ENCODE measurements at places on chromosomes 16 and 17.

DNA sequence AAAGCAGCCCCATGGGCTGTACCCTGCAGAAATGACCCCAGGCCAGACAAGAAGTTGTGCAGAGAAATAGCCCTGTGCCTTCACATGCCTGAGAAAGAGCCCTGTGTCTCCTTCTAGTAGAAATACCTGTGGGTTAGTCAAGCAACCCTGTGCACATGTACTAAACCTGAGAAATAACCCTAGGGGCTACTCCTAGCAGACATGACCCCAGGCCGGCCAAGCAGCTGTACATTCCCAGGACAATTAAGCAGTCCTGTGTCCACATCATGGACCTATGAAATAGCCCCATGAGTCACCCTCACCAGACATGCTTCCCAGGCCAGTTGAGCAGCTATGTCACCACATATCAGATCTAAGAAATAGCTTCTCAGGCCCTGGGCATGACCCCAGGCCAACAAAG lies 519.7 kb upstream of the CA10 start:
- DNase-seq: no peak

GRCh38 chr17:70716551-70716950 lies 547.2 kb downstream of the KCNJ2 start:
- DNase-seq: no peak

DNA sequence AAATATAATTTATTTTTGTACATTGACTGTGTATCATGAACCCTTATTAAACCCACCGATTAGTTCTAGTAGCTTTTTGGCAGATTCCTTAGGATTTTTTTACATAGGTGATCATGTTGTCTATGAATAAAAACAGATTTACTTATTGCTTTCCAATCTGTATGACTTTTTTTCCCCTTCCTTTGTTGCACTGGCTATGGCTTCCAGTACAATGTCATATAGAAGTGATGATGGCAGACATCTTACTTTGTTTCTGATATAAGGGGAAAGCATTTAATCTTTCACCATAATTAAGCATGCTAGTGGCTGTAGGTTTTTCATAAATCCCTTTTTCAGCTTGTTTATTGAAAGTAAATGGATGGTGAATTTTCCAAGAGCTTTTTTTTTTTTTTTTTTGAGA lies 28.9 kb upstream of the NACA2 start:
- DNase-seq: no peak

DNA sequence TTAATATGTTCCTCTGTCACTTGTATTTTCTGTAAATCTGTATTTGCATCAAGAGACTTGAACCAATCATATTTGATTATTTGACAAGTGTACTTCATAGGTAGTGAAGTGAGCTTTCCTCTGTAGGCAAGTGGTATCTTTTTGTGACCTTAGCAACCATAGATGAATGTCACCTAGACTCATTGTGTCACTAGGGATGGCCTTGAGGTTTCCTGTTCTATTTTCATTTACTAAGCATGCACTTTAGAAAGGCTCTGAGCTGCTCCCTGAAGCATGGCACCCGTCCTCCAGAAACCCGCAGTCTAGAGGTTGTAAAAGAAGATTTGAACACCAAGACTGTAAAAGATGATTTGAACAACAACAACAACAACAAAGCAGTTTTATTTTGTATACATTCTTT lies 151.7 kb downstream of the PRKCB start:
- DNase-seq: no peak

GRCh38 chr17:74190154-74190553 lies 13.3 kb upstream of the RPL38 start:
- no peak for DNase-seq

- DNase-seq: no peak
These were observed 42.1 kb downstream of the CYB5B start for GRCh38 chr16:69466547-69466946.

GRCh38 chr16:72673118-72673517 lies 374.8 kb downstream of the ZFHX3 start:
- DNase-seq: no peak

GRCh38 chr16:11992008-11992584 lies 15.6 kb downstream of the SNX29 start:
- DNase-seq: no peak

GRCh38 chr17:33291248-33292200 lies 1.6 kb downstream of the ASIC2 start:
- no peak for DNase-seq

DNA sequence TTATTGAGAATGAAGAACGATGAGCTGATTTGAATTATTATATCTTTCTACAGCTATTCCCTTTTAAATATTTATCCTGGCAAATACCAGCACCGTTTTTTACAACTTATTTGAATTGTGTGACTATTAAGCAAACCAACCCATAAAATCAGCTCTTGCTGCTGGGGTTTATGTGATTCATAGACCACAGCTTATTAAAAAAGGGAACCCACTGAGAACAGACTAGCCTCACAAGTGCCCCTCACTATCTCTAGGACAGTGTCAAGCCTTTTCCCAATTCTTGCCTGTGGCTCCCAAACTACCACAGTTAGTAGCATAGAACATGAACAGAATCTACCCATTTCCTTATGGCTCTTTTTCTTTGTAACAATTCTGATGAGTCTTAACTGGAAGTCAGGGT lies 6.1 kb upstream of the LIG3 start:
- no peak for DNase-seq

GRCh38 chr17:72947475-72947874 lies 145.0 kb downstream of the SLC39A11 start:
- no peak for DNase-seq

GRCh38 chr17:77115510-77115909 lies 25.3 kb upstream of the SEC14L1 start:
- DNase-seq: no peak

GRCh38 chr16:31167315-31167714 lies 12.6 kb upstream of the FUS start:
- DNase-seq: no peak

DNA sequence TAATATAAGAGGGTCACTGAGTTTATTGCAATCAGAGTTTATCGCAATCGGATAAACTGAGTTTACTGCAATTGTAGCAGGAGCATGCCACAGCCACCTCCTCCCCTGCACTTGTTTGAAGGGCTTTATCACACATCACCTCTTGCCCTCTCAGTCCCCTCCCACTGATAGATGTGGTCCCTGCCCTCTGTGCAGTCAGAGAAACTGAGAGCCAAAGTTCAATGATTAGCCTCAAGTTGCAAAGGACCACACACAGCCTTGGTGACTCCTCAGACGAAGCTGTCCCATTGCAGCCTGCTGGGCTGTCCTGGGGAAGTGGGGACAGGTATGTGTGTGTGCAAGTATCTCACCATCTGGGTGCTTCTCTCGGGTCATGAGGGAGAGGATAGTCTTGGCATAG lies 13.6 kb downstream of the ACLY start:
- DNase-seq: no peak

- no peak for DNase-seq
These were observed 820.0 kb upstream of the EEF2KMT start for GRCh38 chr16:5917436-5918195.

GRCh38 chr17:41691031-41691777 lies 2.5 kb downstream of the EIF1 start:
- no peak for DNase-seq

GRCh38 chr17:4049546-4049945 lies 85.3 kb upstream of the ATP2A3 start:
- no peak for DNase-seq
